ENCODE measurements at places on chromosomes 16 and 17. TPM values are rescaled to one million over a fixed set of nuclear protein-coding genes. Genes with fewer than 3 reads are reported as not detected.

TRAPPC2L gene
- total RNA-seq, result 57.5 TPM

BCAR1 gene
- total RNA-seq, result 0.44 TPM

BMERB1 gene
- 10.6 TPM for total RNA-seq

NTN1 gene
- 0.60 TPM for total RNA-seq

GRCh38 chr17:39393736-39394135 is 7.7 kb downstream of the FBXL20 start:
- no peaks in the 10 kb centered on the region for H3K4me1 ChIP-seq
- no peaks in the 10 kb centered on the region for H3K36me3 ChIP-seq
- H3K27ac ChIP-seq, result no peak overlapping the region

VAT1L gene
- total RNA-seq, result not detected

- no peak for DNase-seq
- no peak overlapping the region for H3K4me3 ChIP-seq
- no peak overlapping the region for H3K27ac ChIP-seq
These were observed 12.2 kb upstream of the CAPN15 start for GRCh38 chr16:515175-515938.

DNA sequence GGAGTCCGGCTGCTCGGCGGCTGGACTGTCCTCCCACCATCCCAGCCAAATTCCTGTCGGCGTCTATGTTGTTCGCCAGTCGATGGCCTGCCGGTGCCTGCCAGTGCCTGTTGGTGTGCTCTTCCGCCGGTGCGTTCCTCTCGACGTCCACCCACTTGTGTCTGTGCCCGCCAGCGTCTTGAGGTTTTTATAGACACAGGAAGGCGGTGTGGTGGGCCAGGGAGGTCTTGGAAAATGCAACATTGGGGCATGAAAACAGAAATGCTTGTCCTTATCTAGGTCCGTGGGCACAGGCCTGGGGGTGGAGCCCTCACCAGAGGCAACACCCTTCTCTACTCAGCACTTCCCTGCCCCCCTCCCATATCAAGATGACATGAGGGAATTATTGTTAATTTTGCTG is 167.8 kb downstream of the IRF8 start:
- DNase-seq, result no peak
- H3K4me3 ChIP-seq, result no peak overlapping the region
- no peaks in the 10 kb centered on the region for H3K4me1 ChIP-seq
- no peaks in the 10 kb centered on the region for H3K36me3 ChIP-seq
- H3K27ac ChIP-seq, result no peak overlapping the region

GDPD3 gene
- 6.4 TPM for total RNA-seq

DNA sequence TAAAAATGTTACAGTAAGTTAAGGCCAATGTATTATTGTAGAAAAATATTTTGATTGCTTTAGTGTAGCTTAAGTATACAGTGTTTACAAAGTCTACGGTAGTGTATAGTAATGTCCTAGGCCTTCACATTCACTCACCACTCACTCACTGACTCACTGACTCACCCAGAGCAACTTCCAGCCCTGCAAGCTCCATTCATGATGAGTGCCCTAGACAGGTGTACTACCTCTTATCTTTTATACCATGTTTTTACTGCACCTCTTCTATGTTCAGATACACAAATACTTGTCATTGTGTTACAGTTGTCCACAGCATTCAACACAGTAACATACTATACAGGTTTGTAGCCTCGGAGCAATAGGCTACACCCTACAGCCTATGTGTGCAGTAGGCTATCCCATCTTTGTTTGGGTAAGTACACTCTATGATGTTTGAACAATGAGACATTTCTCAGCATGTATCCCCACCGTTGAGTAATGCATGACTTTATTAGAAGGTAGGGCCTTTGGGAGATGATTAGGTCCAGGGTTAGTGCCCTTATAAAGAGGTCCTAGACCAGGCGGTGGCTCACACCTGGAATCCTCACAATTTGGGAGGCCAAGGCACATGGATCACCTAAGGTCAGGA is 117.8 kb downstream of the SLC39A11 start:
- H3K27me3 ChIP-seq, result no peaks in the 10 kb centered on the region
- DNase-seq, result no peak
- H3K4me1 ChIP-seq, result peaks cover 10% of the 10 kb centered on the region
- no peaks in the 10 kb centered on the region for H3K36me3 ChIP-seq
- no peak overlapping the region for H3K27ac ChIP-seq
- H3K4me3 ChIP-seq, result no peak overlapping the region

AIPL1 gene
- not detected for total RNA-seq

Data from activated T-helper 2 cell treated with anti-CD3 and anti-CD28 coated beads, Interferon-gamma antibody, Interleukin-2, Interleukin-4, amounts not matched to agents 10 μg/mL and 5 μg/mL and 100 μg/mL, durations not matched to agents 14 hours and 24 hours and 36 hours (primary cell).